Fibroblast of villous mesenchyme (primary cell): ENCODE measurements at places on chromosomes 2 and 18.
A peak's percentile ranks its signal among the peaks of the same experiment; 100 is the strongest.

- DNase-seq, result peak; percentile 27
Measured at GRCh38 chr2:38432820-38433606, 55.9 kb upstream of the ATL2 start.

- peak; percentile 92 for DNase-seq
Measured at GRCh38 chr2:200383380-200384110, 77.1 kb downstream of the SPATS2L start.

DNA sequence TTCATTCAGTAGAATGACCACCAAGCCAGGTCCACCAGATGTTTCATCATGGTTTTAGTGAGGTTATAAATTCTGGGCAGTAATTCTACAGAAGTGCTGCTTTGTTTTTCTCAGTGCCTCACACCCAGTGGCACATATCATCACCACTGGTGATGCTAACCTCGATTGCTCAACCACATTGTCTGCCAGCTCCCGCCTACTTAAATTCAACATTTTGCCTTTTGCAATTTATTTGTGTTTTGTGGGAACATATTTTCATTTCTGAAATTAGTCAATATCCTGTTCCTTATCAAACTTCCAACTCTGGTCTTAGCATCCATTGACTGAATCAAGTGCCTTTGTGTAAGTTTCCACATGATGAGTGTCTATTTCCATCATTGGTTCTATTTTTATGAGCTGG, 62.3 kb upstream of the TMEM178A start:
- DNase-seq, result peak; percentile 47

DNA sequence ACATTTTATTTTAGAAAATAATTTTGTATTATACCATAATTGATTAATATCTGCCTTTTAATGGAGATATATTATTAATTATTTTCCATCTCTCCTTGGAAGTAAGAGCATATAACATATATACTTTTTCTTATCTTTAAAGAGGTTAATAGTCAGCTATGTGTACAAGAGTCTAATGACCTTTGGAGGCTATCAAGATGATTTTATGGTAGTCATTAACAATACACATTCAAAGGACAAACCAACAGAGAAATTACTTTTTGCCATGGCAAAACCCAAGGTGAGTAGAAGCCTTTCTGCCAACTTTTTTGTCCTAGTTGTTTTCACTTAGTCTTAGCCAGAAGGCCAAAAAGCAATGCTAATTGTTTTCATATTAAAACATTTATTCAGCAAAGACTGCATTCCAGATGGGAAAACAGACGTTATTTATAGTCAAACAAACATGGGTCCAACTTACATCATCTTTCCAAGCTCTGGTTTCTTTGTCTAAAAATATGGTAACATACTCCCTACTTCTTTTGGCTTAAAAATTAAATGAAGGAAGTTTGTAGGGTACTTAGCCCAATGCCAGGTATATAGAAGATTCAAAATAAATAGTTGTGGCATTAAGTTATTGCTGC, 9.6 kb upstream of the DYNC2LI1 start:
- peak; percentile 80 for DNase-seq

DNA sequence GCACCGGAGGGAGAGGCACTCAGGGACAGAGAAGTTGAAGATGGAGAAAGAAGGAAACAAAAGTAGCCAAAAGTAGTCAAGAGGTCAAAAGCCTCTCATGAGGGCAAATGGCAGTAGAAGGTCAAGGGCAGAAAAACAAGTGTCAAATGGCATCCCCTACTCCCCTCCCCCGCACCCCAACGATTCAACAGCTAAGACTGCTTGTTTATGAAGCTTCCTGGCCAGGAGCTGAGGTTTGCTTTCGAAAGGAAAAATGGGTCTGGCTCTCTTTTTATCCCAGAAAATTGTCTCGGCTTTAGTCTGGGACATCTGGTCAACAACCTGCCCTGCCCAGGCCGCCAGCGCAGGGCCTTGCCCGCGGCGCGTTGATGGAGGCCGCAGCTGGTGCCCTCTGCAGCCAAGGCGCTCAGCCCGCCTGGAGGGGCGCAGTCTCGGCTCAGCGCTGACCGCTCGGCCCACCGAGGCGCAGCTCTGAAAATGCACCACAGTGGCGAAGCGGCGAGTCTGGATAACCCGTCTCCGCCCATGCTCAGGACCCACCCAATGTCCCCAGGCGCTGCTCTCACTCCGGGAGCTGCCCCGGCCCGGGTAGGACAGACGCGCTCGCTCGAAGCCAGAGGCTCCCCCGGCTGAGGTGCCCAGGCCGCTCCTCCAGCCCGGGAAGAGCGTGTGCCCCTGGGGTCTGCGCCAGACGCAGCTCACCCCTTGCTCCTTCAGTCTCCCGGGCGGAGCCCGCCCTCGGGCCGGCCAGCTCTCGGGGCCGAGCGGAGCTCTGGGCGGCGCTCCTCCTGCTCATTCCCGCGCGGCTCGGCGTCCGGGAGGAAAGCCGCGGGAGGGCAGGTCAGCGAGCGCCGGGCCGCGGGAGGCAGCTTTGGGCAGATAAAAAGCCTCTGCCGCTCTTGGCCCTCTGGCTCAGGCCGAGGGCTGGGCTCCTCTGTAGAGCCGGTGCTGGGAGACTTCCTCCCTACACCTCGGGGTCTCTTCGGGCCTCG, 1.8 kb upstream of the TBR1 start:
- peak; percentile 35 for DNase-seq

DNA sequence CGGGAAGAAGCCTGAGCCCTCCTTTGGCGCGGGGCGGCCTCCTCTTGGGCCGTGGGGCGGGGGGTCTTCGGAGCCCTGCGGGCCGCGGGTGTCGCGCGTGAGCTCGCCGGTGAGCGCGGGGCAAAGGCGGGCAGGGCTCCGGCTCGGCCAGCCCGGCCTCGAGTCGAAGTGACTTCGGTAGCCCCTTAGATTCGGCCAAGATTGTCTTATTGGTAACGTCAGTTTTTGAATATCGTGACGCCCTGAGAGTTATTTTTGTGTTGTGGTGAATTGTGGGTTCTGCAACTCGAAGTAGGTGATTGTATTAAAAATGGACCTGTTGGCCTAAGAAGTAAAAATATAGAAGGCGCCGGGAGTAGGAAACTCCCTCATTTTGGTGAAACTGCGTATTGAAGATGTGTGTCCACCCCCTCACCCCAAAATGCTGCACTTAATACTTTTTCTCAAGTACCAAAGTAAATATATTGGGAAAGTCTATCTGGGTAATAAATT, 669 bp downstream of the MARCHF7 start:
- peak; percentile 36 for DNase-seq

DNA sequence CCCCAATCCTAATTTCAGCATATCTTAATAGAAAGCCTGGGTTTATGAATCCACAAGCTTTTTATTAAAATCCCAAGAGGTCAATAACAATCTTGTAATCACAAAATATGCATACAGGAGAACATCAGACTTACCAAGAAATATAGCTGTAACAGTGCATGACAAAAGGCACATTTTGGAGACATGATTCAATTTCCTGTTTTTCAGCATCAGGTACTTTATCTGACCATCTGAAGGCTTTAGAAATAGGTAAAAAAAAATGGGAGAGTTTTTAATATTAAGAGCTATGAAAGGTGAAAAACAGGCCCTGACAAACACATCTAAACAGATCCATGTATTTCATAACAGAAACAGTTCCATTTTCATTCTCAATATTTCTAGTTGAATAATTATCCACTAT, 89.9 kb upstream of the EFEMP1 start:
- DNase-seq, result no peak

GRCh38 chr2:1869987-1870386, 125.7 kb upstream of the PXDN start:
- DNase-seq, result no peak

- DNase-seq, result peak; percentile 63
Measured at GRCh38 chr2:101190747-101191516, 39.8 kb upstream of the TBC1D8 start.

- DNase-seq, result no peak
Measured at GRCh38 chr2:216467845-216468244, 30.8 kb upstream of the RPL37A start.

DNA sequence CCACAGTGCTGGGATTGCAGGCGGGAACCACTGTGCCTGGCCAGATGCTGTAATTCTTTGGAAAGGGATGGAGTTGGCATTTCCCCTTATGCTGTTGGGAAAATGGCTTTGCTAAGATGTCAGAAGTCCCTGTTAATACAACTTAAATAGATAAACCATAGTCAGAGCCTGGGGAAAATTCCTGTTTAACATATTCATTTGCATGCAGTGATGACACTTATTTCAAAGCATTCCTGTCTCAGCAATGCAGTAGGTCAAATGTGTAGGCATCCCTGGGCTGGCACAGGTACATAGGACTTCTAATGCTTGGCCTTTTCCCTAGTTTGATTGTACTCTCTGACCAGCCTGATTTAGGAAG, 38.6 kb downstream of the RAMP1 start:
- no peak for DNase-seq

DNA sequence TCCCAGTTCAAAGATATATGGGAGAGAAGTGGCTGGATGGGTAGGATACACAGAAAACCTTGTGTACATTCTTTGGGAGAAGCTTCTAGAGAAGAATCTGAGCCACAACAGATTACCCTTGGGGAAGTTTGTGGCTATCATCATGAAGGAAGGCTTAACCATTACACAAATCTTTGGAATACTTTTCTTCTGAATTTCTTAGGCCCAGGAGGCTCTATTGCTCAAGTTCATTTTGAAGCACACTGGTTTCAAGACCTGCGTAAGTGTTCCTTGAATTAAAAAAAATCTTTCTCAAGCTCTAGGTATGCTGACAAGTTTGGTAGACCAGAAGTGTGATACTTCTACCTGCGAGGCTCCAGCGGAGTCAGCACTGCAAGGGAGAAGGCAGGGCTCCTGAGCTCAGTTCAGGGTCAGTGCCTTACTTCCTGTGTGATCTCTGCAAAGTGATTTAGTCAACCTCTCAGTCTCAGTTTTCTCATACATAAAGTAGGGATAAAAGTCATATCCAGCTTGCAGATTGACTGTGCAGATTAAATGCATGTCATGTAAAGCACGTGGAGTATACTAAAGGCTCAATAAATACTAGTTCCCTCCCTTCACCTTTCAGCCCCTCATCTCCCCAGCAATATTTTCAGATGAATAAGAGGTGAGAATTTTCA, 438.6 kb downstream of the DLGAP1 start:
- DNase-seq, result no peak

DNA sequence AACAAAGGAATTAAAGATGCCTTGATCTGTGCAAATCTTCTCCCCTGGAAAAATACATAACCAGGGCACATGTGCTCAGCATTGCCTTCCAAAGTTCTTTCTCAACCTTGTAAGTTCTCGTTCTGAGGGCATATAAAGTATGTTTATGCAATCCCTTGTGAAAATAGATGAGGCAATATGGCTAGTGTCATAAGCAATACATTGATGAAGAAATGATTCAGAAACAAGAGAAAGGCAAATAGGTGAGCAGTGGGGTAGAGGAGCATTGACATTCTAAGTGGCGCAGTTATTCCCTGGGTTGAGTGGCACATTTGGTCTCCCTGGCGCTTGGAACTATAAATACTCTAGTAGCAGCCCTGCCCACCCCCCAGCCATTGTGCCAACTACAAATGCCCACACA, 57.4 kb upstream of the PGAP1 start:
- peak; percentile 67 for DNase-seq

- DNase-seq, result no peak
Measured at GRCh38 chr2:124309563-124310138, 284.6 kb downstream of the CNTNAP5 start.

DNA sequence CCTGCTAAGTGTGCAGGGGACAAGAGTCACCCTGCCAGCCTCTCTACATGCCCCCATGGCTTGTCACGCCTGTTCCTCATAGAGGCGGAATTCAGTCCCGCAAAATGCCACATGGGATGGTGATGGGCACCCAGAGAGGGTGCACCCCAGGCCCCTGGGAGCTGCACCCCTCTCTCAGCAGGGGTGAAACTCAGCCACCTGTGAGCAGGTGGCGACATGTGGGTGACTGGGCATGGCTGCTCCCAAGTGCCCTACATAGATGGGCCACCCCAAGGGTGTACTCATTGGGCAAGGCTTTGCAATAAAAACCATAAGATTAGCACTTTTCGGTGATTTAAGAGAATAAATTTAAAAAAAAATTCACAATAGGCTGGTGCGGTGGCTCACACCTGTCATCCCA, 6.3 kb downstream of the HS6ST1 start:
- DNase-seq, result no peak

- no peak for DNase-seq
Measured at GRCh38 chr2:15810477-15811150, 129.7 kb upstream of the MYCN start.

GRCh38 chr2:181380581-181380980, 76.6 kb upstream of the ITGA4 start:
- no peak for DNase-seq

GRCh38 chr2:74502720-74503505, 3.5 kb upstream of the LBX2 start:
- peak; percentile 92 for DNase-seq

GRCh38 chr2:238754259-238754658, 93.6 kb upstream of the TWIST2 start:
- DNase-seq, result no peak

DNA sequence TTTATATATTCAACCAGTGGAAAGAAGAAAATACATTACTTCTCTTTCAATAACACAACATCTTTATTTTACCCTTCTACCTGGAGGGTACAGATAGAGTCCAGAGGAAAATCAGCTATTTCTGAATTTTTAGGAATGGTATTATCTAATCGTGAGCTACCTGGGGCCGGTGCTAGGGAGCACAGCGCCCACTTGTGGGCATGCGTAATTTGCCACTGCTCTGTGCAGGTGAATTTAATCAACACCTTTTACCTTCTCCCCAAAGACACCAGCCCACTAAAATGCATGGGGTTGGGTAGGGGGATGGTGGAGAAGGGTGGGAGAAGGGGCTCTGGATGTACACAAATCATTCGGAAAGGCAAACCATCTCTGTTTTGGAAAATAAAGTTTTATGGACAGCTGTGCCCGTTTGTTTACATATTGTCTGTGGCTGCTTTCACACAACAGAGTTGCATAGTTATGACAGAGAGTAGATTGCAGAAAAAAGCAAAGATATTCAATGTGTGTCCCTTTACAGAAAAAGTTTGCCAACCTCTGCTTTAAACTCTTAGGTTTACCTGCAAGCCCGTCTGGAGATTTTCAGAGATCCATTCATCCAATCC, 51.5 kb upstream of the DCC start:
- DNase-seq, result no peak

- no peak for DNase-seq
Measured at GRCh38 chr18:13505780-13506345, 220.5 kb downstream of the FAM210A start.

DNA sequence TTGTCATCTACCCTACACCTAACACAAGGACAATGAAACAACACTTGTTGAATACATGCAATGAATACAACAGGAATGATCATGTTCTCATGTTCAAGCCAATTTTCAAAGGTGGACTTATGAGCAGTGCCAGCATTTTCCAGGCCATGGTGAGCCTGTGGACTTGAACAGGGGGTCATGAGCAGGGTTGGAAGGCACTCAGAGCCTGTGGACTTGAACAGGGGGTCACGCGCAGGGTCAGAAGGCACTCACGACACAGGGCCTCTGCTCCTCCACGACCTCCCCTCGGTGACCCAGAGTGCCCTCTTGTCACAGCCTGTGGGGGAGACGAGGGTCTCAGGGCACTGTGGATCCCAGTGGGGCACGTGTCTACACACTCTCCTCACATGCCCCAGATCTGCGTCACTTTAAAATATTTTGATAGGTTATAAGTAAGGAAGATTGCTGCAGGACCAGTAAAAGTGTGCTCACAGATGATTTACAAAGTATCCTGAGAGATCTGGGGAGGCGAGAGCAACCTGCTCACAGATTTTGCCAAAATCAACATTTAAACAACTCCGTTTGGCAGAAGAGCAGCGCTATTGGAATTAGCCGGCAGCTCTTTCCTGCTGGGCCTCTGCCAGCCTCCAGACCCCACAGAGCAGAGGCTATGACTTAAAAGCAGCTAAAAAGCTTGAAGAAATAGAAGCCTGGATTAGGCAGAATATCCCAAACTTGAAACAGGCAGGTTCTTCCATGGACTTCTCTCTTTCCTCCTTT, 121.9 kb downstream of the TMEM18 start:
- no peak for DNase-seq

- DNase-seq, result no peak
Measured at GRCh38 chr2:39399570-39399969, 37.5 kb downstream of the MAP4K3 start.
